Heart right ventricle (tissue), 16 donors: ENCODE measurements at places on chromosomes 11 and 22.

GRCh38 chr22:39092111-39092862 lies 4.8 kb upstream of the APOBEC3H start:
- DNase-seq, result no peak

DNA sequence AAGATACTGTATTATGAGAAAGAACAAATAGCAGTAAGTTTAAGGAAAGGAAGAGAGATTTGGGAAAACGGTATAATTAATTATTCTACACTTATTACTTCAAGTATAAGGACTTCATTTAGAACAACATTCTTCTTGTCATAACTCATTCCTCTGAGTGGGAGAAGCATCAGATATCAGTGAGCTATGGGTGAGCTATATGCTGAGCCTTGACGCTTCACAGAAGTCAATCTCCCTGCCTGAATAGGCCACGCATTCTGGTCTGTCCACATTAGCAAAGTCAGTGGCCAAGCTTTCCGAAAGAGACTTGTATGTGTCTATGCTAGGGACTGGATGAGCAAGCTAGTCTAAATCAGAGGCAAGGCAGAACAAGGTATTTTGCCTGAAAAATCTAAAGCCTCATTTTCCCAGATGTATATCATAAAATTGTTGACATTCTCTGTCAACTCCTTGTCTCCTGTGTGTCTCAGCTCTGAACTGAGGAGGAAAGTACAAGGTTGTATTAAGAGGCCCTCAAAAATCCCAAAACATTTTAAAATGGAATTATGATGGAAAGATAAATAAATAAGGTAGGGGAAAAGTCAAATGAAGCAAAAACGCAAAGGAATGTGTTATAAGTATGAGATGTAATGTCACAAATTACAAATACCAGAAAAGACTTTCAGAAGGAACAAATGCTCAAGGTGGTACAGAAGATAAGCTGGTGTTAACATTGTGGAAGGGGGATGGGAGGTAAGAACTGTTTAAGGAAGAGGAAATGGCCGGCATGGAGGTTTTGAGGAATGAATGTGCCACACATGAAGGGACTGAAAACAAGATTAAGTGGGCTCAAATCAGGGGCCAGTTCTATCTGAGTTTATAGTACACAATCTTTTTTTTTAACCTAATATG lies 1.4 kb downstream of the OR52N2 start:
- no peak for DNase-seq

GRCh38 chr22:24108073-24108472 lies 73.2 kb upstream of the SUSD2 start:
- no peak for DNase-seq

GRCh38 chr22:21589396-21589795 lies 21.9 kb downstream of the UBE2L3 start:
- no peak for DNase-seq
